ENCODE measurements at places on chromosomes 7 and 10.

GRCh38 chr10:59817773-59818172 lies 64.5 kb upstream of the MRLN start:
- DNase-seq, result no peak

- DNase-seq, result no peak
Measured at GRCh38 chr10:117519286-117519685, 23.3 kb upstream of the EMX2 start.

- DNase-seq, result no peak
Measured at GRCh38 chr7:137753067-137753466, 93.7 kb downstream of the DGKI start.

DNA sequence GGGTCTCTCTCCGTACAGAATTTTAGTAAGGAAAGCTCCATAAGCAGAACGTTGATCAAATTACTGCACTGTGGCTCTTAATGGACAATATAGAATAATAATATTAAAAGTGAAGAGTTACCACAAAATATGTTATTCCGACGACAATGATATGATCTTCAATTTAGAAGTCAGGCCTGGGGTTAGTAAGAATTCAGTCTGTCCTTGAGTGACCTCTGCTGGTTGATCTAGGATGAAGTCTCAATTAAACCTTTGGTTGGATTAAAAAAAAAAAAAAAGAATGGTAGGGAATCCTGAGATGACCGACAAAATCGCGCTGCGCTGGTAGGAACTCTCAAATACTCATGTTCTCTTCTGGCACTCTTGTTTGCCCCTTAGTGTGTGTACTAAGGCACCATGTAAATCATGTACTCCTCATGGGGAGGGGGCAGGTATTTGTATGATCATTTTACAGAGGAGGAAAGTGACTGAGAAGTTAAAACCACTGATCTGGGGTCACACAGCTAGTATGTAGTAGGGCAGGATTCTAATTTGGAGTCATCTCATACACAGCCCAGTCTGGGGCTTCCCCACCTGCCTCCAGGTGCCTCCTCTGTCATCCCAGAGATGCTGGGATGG lies 161.3 kb upstream of the NPVF start:
- DNase-seq, result no peak

DNA sequence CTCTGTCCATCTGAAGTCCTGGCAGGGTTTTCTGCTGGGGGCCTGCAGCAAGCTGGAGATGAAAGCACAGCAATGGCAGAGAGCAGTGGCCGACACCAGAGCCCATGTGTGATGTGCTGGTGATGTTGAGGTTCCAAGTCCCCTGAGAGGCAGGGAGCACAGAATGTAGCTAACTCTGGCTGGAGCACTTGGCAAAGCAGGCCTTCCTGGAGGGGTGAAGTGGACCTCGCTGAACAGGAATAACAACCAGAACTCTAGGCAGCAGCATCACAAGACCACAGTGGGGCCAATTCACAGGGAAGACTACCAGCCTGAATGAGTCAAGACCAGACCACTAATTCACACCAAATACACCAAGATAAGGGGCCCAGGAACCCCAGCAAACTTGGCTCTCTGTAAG lies 22.8 kb upstream of the MSMB start:
- DNase-seq, result no peak

- DNase-seq, result no peak
Measured at GRCh38 chr7:108584211-108584610, 14.5 kb downstream of the DNAJB9 start.

DNA sequence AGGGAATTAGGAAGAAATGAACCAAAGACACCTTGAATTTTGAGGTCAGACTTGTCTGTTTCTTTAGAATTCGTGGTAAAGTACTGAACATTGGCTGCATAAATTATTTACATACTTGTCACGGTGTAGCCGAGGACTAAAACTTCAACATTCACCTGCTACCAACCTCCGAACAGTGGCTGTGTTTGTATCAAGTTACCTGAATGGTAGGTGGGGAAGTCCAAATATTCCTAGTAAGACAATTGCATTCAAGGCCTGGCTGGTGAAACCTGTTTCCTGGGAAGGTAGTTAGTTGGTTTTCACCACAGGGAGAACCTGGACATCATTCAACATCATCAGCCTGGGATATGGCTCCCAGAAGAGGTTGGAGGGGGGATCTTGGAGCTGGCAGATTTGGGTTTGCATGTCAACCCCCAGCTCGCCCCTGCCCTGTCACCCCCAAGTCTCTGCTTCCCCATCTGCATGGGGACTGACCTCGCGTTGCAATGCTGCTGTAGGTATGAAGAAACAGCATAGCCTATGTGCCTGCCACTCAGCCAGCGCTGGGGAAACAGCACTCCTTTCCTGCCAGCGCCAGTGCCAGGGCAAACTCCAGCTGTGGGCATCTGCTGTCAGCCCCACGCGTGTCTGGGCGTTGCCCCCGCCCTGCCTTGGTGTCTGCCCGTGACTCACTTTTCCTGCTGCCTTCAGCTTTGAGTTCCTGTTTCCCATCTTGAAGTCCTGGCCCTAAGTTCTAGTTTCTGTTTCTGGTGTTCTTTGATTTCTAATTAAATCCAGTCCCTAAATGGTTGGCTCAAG lies 12.7 kb upstream of the LARP4B start:
- DNase-seq, result no peak

- no peak for DNase-seq
Measured at GRCh38 chr10:36465604-36466379, 659.6 kb upstream of the ANKRD30A start.

DNA sequence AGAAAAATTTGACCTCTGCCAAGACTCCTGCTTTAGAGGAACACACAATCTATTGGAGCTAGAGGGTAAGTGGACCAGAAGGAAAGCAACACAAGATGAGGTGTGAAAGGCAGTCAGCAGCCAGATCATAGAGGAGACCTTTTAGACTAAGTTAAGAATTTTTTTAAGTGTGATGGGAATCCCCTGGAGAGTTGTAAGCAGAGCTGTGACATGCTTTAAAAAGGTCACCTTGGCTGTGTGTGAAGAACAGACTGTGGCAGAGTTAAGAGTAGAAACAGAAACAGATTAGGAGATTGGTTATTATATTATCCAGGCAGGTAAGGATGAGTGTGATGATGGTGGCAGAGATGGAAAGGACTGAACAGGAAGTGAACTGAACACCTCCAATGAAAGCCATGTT lies 23.5 kb downstream of the CPEB3 start:
- no peak for DNase-seq

DNA sequence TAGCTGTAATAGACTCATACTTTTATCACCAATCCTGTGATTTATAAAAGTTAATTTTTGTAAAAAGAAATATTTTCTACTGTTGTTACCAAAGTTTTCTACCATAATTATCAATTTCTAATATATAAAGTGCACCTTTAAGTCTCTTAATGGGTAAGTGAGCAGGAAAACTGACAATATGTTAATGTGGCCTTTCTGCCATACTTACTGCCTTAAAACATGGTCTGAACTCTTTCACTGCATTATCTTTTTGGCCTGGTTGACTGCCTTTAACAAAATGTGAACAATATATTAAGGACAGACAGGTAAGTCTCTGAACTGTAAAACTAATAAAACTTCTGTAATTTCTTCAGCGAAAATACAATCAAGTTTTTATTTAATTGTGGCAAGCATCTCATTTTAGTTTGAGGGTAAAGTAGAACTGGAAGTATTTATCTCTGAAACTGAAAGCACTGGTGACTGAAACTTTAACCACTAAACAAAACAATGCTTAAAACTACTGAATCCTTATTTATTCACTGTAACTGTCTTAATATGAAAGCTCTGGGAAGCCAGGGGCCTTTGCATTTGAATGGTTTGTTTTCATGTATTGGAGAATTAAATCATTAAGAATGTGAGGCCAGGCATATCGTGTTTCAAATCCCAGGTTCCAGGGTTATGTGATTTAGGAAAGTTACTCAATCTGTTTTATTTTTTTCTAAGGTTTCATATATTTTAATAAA lies 948.8 kb upstream of the POT1 start:
- no peak for DNase-seq

GRCh38 chr7:12893292-12893691 lies 205.9 kb downstream of the ARL4A start:
- DNase-seq, result no peak

- DNase-seq, result no peak
Measured at GRCh38 chr7:27995228-27995627, 185.4 kb downstream of the JAZF1 start.

DNA sequence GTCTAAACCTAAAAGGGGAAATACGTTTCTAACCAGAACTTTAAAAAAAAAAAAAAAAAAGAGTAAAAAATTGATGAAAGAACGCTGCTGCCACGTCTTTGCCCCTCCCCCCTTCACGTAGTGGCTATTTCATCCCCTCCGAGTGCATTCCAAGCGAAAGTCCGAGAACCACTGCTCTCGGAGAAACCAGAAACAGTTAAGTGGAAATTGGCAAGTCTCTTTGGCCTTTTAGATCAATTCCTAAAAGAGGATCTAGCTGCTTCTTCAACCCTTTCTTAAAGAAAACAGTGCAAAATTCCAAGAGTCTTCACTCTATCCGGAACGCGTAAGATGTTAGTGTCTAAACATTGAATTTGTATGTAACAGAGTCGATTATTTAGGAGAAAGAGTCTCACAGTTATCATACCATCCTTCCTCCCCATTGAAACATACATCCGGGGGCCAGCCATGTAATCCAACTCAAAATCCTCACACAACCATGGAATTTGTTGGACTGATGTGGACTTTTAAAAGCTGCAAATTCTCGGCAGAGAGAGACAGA lies 1.1 kb downstream of the P4HA1 start:
- DNase-seq, result no peak

DNA sequence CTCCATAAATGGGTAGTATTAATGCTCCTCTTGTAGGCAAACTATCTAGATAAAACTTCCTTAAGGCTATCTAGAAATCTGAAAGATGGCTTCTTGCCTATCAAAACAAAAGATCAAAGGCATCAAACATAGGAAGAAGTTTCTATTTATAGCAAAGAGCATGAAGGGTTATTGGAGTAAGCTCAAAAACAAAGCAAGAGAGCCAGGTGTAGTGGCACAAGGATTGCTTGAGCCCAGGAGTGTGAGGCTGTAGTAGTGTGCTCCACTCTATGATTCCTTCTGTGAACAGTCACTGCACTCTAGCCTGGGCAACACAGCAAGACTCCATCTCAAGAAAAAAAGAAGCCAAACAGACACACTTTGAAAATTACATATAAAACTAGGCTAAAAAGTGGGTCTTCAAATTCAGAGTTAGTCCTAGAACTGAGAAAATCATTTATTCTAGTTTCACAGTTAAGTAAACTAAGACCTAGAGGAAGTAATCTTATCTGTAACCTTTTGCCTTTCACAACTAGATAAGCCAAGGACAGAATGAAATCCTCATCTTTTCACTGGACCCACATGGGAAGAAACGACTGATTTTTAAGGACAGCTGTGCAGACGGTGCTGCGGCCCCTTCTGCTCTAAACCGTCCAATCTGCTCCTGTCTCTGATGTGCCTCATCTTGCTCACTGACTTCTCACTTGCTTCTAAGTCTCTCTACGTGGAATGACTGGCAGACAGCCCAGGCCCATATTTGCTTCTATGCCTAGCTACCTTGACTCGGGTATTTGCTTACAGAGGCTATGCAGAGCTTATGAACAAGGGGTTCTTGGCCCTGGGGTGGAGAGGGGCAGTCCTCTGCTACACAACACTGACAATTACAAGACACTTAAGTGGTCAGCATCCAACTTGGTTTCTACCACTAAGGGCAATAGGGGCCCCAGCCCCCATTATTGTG lies 50.0 kb downstream of the ESYT2 start:
- no peak for DNase-seq

GRCh38 chr10:116973946-116974455 lies 31.0 kb downstream of the SHTN1 start:
- no peak for DNase-seq

DNA sequence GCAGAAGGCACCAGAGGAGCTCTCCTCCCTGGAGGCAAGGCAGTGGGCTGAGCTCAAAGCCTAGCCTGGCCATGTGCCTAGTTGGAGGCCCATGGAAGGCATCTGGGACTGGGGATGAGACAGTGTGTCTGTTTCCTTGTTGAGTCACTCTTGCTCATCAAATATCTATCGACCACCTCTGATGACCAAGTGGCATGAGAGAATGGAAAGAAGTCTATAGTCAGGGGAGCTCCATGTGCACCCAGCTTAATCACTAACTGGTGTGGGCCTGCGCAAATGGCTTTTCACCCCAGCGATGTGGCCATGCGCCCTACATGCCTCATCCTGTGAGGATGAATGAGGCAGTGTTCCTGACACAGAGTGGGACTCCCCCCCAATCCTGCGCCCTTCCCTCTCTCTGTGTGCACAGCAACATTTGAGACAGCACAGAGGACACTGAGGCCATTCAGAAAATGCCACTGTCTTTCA lies 229.9 kb downstream of the RPS24 start:
- DNase-seq, result no peak

DNA sequence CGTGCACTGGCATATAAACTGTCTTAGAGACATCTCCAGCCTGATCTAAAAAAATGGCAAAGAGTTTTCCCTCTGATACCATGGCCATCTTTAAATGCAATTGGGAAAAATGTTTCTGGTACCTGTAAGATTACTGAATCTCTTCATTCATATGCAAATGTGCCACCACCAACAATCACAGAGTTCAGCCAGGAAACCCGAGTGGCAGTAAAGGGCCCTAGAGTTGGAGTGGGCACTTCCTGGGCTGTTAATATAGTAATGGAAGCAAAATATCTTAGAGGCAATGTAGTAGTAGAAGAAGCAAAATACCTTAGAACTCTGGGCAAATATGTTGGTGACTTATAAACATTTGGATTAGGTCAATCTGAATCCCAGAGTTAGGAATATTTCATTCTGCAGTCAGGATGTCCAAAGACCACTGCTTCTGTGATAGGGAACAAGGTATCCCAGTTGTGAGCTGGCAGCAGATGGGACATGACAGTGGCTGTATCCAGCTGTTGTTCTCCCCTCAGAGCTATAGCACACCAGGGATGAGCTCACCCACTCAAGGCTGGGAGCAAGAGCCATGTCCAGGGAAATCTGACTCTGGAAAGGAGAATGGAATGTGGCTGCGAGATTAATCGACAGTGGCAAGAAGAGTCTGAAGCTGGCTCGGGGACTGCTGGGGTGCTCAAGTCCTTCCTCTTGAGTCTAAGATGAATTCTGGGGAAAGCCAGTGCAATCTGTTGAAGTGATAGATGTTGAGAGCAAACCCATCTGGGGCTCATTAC lies 332.1 kb downstream of the PHTF2 start:
- DNase-seq, result no peak

DNA sequence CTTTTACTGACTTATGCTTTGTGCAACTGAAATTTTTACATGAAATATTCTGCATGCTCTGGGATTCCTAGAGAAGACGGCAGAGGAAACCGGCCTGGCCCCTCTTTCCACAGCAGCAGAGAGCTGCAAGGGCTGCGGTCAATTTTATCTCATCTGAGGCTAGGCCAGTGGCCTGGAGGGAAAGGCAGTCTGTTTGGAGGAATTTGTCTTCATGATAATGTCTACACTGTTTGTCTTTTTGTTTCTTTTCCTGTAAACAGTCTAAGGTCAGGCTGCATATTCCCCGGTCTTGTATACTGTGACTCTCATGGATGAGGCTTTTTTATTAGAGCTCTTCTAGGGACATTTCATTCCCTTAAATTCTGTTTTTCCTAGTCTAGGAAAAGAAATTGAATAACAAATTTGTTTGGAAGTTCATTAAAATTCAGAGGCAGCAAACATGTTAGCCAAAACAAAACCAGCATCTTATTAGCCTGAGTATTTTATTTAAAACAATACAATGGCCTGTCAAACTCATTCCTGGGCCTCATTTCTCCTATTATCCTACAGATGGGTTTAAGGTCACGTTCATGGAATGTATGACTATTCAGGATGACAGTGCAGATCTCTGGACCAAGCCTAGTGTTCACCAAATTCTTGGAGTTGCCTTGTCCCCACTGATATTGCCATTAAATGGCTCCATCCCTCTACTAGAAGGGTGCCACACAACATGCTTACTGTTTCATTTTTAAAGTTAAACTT lies 26.4 kb downstream of the LAMB4 start:
- no peak for DNase-seq

- no peak for DNase-seq
Measured at GRCh38 chr7:2760098-2760889, 72.3 kb downstream of the AMZ1 start.

Measured in stimulated activated CD4-positive, alpha-beta T cell treated with anti-CD3 and anti-CD28 coated beads, TNF-alpha, amount 100 ng/mL, for 48 hours (primary cell).